ENCODE measurements at places on chromosomes 11 and 22. TPM values are rescaled to one million over a fixed set of nuclear protein-coding genes. Genes with fewer than 3 reads are reported as not detected.

ACAD8 gene
- 21.3 TPM for total RNA-seq

FIBP gene
- 104 TPM for total RNA-seq

GRCh38 chr11:134139303-134139872 is 70.5 kb downstream of the JAM3 start:
- DNase-seq, result no peak

GRCh38 chr11:112634995-112635737 is 326.1 kb upstream of the NCAM1 start:
- no peak for DNase-seq

GRCh38 chr11:80281194-80281593 is 840.4 kb upstream of the TENM4 start:
- no peak for DNase-seq

DNA sequence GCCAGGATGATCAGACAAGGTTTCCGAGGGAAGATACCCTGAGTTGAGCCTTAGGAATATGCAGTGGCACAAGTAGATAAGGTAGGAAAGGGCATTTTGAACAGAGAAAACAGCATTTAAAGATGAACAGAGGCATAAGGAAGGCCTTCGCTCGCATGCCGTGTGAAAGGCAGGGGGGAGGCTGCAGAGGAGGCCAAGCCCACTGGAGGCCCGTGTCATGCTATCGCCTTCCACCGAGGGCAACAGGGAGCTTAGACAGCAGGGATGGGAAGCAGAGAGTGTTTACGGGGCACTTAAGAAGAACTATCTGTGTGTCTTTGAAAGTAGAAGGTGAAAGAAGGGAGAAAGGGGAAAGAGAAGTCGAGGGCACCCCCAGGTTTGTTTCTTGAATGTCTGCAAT is 148.3 kb downstream of the PKNOX2 start:
- no peak for DNase-seq

- DNase-seq, result peak; percentile 26
Observed at GRCh38 chr11:77172666-77172982, 44.6 kb downstream of the MYO7A start.

- peak; percentile 63 for DNase-seq
Observed at GRCh38 chr11:114366331-114367243, 33.7 kb downstream of the C11orf71 start.

DNA sequence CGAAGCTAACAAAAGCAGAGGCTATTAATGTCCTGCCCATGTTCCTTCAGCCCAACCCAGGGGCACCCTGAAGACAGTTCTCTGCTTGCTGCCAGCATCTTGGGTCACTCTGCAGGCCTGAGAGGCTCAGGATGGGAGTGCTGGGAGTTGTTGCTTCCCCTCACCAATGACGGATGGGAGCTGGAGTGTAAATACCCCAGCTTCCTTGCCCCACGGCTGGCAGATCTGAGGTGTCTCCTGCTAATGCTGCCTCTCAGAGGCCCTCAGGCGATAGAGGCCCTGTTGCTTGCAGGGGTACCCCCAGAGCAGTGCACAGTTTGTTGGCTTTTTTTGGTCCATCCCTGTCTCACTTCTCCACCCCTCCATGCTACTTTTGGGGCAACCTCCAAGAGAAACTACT is 32.9 kb downstream of the IFT27 start:
- DNase-seq, result no peak

GRCh38 chr11:46210133-46210636 is 67.3 kb upstream of the CREB3L1 start:
- DNase-seq, result peak; percentile 48

- peak; percentile 89 for DNase-seq
Observed at GRCh38 chr11:119791701-119792151, 62.7 kb upstream of the NECTIN1 start.
